ENCODE measurements at places on chromosomes 4 and X. TPM values are rescaled to one million over a fixed set of nuclear protein-coding genes. Genes with fewer than 3 reads are reported as not detected.
A peak's percentile ranks its signal among the peaks of the same experiment; 100 is the strongest.

- no peak for DNase-seq
Measured at GRCh38 chr4:159051245-159052071, 51.4 kb upstream of the RAPGEF2 start.

TCEAL9 gene
- 0.37 TPM for total RNA-seq

GRCh38 chr4:164488114-164488513, 265.8 kb upstream of the SMIM31 start:
- DNase-seq, result no peak

DNA sequence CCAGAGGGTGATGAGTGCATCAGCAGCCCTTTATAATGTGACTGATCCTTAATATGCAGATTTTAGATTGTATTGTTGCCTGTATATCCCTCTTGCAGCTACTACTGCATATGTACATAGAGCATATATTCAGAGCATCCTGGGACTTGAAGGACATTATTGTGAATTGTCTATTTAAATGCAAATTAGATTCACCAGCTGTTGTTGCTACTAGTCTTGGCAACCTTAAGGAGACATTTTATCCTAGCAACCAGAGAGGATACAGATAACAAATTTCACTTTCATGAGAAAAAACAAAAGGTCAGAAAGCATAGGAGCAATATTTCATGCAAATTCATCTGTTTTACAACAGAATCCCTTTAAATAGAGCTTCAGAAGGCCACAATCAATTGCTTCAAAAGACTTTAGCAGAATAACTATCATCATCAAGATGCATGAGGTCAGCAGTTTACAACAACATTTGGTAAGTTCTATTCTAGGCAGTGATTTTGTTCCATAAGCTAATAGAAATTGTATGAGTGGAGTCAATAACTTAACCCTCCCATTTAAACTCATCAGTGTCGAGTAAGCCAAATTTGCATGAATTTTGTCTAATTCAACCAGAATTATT, 148.6 kb downstream of the GC start:
- no peak for DNase-seq

DNA sequence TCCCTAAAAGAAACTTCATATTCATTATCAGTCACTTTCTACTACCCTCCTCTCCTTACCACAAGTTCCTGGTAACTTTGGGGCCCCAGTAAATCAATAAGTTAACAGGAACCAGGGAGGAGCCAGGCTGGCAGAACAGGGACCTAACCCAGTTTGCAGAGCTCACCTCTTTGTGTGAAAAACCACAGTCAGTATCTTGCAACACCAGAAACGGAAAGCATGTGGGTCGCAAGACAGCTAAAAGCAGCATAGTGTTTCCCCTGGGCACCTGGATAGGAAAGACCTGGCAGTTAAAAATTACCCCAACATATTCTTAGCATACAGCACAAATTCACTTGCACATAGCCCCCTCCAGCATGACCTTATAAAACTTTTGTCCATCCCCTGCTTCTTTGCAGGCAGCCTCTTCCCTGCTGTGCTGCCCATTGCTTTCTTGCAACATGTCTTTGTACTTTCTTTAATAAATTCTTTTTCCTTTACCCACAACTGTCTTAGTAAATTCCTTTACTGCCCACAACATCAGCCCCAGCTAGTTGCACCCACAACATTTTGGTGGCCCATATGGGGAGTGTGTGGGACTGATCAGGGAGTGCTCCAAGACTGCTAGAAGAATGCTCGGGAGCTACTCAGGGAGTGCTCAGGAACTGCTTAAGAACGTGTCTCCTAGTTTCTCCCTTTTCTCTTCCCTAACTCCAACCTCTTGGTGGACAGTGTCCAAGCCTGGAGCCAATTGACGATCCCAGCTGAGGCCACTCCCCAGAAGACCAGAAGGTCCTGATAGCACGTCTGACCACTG, 83.4 kb downstream of the MSN start:
- DNase-seq, result peak; percentile 79

DNA sequence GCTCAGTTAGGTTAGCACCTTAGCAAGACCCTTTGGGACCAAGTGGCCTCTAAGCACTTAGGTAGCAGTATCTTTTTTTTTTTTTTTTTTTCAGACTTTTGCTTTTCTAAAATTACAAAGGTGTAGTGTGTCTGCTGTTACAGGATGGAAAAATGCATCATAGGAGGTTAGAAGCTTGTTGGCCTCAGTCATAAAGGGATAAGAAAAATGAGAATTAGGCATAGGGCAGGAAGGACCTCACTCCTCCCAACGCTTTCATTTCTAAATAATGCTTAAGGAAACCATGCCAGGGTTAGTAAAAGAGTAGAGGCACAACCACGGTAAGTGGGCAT, 148.4 kb upstream of the PLAC1 start:
- no peak for DNase-seq

LIAS gene
- 29.2 TPM for total RNA-seq

- no peak for DNase-seq
Measured at GRCh38 chr4:172830295-172830764, 338.3 kb upstream of the GALNT7 start.

HPF1 gene
- total RNA-seq, result 34.0 TPM

DNA sequence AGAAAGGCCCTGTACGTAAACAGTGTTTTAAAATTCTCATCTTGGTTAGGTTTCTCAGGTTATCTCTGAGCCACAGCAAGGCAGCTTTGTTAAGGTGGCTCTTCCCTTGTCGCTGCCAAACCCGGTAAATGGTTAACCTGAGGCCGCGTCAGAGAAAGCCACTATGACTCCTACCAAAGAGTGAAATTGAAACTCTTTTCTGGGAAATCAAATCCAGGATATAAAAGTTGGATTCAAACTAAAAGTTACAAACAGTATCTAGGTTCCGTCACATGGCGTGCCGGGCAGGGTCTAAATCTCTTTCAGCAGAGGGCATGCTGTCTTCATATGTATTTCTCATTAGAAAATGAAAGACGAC, 433 bp downstream of the MMAA start:
- DNase-seq, result peak; percentile 88

GRCh38 chrX:42017971-42018370, 94.6 kb upstream of the CASK start:
- DNase-seq, result no peak

CENPVL2 gene
- total RNA-seq, result not detected

GRCh38 chr4:56298236-56298635, 89.1 kb downstream of the AASDH start:
- no peak for DNase-seq

- DNase-seq, result peak; percentile 86
Measured at GRCh38 chrX:49165901-49166881, 3.6 kb downstream of the MAGIX start.

DNA sequence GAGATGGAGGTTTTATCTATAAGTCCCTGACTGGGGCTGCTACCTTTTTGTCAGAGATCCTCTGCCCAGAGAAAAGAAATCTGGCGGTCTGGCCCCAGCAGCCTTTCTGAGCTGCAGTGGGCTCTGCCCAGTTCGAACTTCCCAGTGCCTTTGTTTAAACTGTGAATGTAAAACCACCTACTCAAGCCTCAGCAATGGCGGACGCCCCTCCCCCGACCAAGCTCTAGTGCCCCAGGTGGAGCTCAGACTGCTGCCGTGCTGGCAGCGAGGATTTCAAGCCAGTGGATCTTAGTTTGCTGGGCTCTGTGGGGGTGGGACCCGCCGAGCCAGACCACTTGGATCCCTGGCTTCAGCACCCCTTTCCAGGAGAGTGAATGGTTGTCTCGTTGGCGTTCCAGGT, 121.8 kb downstream of the TSPAN5 start:
- no peak for DNase-seq

NR0B1 gene
- total RNA-seq, result not detected

GRCh38 chr4:7753931-7754465, 185.7 kb downstream of the AFAP1 start:
- no peak for DNase-seq

DNA sequence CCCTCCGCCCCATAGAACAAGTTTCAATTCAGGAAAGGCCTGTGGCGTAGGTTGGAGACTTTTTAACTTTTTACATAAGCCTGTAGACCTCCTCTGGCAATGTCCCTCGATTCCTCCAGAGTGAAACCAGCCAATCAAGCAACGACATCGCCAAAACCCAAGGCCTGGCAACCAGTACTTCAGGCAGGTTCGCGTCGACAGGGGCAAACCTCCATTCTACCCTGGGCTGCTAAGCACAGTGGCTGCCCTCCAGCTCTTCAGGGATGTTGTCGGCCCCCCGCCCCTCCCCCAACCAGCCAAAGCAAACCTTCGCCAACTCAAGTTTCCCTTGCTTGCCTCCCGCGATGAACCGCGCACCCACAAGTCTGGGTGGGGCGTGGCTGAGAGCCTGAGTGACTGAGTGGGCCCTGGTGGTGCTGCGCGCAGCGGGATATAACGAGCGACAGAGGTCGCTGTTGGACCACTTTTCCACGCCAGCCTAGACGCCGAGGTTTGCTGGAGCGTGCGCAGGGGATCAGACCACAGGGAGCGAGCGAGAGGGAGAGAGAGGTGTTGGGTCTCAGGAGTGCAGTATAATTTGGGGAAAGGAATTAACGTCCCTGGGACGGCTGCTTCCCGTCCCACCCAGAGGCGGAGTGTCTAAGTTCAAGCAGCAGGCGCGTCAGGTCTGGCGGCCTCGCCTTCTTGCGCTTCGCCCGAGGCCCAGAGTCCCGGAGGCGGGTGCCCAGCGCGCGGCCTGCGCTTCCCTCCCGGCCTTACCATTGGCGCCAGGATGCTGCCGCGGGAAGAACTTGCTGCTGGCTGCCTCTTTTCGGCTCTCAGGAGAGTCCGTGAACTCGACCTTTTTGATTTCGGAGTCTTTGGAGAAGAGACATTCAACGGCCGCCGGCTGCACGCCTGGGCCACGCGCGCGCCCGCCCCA, 9.0 kb upstream of the PITX2 start:
- DNase-seq, result peak; percentile 68

FGA gene
- not detected for total RNA-seq

DSPP gene
- total RNA-seq, result not detected

- no peak for DNase-seq
Measured at GRCh38 chr4:33841120-33841519, 2403.2 kb downstream of the ARAP2 start.

GRCh38 chr4:182062458-182062857, 180.7 kb upstream of the TENM3 start:
- DNase-seq, result no peak

Measured in activated CD4-positive, alpha-beta T cell treated with anti-CD3 and anti-CD28 coated beads, Interleukin-2, amount 10 ng/mL, durations not matched to agents 24 days and 14 days (primary cell).